ENCODE measurements at places on chromosomes 7 and 10.

DNA sequence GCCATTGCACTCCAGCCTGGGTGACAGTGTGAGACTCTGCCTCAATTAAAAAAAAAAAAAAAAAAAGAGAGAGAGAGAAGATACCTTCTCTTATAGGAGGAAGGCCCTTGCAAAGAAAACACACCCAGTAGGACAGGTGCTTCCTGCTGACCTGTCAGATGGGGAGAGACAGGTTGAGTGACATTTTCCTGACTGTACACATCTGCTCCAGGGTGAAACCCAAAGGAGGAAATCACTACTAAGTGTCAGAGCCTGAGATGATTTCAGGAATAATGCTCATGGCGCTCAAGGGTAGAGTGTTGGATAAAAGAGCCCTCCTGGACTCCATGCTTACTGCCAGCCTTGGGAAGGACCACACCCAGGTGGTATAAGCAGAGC is 1.7 kb upstream of the STN1 start:
- DNase-seq, result no peak

DNA sequence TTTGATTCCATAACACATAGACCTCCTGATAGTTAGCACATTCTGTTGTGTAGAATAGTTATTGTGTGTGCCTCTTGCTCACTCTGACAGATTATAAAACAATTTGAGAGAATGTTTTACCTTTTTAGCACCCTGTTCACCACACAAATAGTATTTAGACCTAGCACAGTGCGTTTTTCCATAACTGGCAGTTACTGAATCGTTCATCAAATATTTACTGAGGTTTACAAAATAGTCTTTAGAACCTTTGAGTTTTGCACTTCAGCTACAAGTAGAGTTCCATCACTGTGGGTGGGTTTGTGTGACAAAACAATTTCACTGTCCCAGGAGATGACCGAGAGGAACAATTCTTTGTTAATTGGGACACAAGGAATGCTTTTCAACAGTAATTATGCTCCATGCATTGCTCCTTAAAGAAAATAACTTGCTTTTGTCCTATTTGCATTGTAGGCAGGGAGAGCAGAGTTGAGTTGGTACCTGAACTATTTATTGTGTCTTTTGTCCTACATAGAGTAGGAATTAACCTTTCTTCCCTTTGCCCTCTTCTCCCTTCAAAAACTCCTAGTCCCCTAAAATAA is 62.3 kb downstream of the DNAH11 start:
- DNase-seq, result no peak

DNA sequence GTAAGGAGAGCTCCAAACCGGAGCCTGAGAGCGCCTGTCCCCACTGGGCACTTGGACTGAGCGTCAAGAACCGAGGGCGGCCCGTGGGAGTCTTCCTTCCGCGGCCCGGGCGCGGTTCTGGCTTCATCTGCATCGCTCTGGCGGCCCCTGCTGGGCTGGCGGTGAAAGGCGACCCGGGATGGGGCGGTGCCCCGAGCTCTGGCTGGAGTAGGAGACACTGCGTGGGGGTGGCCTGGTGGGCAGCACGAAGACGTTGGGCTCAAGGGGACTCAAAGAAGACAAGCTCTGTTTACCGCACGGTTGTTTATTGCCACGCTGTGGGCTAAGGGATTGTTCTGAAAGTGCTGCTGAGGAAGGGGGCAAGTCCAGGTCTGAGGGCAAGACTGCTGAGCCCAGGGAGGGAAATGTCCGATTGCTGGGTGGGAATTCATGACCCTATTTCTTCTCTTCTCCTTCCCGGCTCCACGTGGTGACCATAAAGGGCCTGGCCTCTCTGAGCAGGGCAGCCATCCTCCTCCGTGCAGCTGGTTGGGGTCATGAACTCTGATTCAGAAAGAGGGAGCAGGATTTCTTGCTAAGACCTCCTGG is 29.8 kb downstream of the PLAU start:
- DNase-seq, result peak; percentile 75

DNA sequence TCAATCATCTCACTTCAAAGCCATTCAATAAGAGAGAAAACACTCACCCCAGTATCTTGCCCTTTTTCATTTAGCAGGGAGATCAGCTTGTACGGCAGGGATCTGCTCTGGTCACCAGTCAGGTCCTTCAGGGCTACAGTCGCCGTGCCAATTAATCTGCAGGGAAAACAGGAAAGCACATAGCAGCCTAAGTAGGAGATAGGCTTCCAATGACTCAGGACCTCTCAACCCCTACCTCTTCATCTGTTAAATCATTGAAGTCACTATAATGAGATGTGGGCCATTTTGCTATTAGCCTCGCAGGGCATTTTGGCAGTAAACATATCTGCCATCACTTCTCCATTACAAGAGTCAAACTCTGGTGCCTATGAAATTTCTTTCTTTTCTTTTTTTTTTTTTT is 50.8 kb downstream of the MYOF start:
- no peak for DNase-seq

DNA sequence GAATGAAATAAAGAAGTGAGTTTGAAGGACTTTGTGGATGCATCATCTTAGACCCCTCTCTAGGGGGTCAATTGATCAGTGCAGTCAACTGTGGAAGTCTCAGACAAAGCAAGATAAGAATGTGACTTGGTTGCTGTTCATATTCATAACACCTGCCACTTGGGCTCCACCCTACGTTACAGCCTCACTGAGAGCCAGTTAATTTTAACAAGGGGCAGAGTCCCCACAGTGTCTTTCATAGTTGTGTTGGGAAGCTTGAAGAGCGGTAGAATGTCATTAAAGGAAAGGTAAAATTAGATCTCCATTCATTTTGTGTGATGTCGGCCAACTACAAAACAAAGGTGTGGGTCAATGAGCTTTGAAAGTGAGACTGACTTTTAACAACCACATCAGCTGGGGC is 442.1 kb upstream of the C7orf33 start:
- DNase-seq, result no peak

GRCh38 chr7:107917763-107918651 is 27.0 kb downstream of the DLD start:
- no peak for DNase-seq

- no peak for DNase-seq
Observed at GRCh38 chr7:138208142-138208570, 131.9 kb downstream of the AKR1D1 start.

GRCh38 chr7:141409801-141410329 is 141.3 kb upstream of the AGK start:
- DNase-seq, result no peak

GRCh38 chr7:131328377-131329175 is 900 bp downstream of the MKLN1 start:
- DNase-seq, result peak; percentile 43

DNA sequence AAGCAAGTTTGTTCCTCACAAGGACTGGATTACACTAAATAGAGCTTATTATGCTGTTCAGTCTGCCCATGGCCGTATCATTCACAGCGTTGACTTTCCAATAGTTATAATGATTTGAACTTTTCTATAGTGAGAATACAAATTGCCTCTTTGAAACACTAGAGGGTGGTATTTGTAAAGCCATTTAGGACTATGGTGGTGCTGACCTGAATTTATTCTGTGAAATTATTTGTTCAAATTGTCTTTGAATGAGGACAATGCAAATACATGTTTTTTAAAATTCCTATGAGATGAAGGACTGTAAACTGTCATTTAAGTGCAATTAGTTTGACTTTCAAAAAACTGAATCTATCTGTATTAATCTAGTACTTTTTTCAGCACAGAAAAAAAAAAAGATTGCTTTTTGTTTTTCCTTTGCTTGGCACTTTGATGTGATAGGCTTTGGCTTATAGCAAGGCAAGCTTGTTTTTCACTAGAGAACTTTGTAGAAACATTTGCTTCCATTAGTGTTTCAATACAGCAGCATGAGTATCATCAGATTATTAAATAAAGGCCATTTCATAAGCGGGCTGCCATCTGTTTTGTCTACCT is 122.7 kb upstream of the TMEM229A start:
- DNase-seq, result peak; percentile 27

DNA sequence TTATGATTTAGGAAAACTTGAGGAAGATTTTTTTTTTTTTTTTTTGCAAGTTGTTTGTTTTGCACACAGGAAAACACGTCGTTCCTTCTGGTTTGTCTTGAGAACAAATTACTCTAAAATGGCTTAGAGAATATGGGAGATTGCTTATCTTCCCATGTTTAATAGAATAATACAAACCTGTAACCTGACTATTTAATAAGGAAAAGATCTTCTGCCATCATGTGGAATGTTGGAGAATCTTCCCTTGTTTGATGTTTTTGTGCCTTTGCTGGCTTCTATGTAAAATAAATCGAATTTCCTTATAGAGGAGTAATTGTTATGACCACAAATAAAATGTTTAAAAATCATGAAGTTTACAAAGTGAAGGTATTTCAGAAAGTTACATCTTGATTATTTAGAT is 818.8 kb downstream of the GATA3 start:
- no peak for DNase-seq

GRCh38 chr10:30858499-30858898 is 173.2 kb downstream of the ZNF438 start:
- peak; percentile 12 for DNase-seq

GRCh38 chr10:30313579-30314350 is 35.3 kb downstream of the MTPAP start:
- no peak for DNase-seq

GRCh38 chr7:3162289-3162688 is 118.6 kb upstream of the CARD11 start:
- DNase-seq, result peak; percentile 11

GRCh38 chr10:117092386-117092785 is 45.7 kb downstream of the VAX1 start:
- no peak for DNase-seq

- peak; percentile 37 for DNase-seq
Observed at GRCh38 chr7:37971491-37971890, 51.1 kb downstream of the EPDR1 start.

DNA sequence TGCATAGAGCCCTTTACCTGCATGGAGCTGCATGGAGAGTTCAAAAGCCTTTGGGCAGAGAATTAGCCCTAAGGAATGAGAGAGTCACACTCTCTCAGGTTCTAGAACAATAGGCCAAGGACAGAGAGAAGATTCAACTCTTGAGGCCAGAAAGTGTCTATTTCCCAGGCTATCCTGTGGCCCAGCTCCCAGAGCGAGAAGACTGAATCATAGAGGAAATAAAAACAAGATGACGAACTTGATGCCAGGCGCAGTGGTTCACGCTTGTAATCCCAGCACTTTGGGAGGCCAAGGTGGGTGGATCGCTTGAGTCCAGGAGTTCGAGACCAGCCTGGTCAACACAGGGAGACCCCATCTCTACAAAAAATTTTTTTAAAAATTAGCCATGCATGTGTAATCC is 18.3 kb upstream of the PODXL start:
- peak; percentile 65 for DNase-seq

DNA sequence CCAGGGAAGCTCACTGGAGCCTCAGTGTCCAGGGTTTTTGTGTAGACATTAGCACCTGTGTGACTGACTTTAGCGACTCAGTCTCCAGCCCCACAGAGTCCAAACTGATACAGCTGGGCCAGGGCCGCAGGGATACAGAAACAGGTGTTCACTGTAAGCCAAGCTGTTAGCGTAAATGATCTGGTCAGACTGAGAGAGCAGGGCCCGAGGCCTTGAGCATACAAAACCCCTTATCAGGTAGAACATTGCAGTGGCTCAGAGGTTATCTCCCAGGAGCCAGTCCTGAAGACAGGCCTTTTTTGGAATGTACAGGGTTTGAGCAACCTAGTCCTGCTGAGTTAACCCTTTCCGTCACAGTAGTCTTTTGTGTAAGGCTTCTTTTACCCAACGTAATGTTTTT is 25.0 kb downstream of the LHPP start:
- DNase-seq, result no peak

DNA sequence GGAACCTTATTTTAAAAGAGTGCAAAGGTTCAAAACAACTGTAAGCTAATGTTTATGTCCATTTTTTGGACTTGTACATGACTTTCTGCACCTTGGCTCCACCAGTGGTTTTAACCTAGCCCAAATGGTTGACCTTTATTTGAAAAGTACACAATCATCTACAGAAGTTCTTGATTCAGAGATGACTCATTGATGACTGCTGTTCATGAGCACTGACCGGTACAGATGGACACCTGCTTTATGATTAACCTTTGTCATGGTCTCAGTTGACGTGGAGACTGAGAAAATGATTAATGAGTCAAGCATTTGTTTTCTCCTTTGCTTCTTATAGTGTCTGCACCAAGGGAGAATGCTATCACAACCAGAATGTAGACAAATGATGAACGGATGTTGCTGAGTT is 55.7 kb upstream of the PTER start:
- DNase-seq, result no peak

DNA sequence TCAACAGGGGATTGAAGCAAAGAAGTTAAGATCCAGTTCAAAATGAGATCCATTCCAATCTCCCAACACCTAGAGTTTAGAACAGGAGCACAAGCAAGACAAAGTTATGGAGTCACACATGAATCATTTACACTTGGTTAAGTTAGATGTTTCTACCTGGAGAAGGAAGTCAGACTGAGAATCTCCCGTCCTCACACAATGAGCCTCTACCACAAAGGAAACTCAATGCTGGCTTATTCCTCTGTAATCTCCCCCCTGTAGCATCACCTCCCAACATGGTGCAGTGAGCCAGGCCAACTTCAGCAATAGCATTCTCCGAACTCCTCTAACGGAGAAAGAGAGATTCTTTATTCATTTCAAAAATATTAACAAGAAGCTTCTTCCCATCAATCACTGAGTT is 82.2 kb downstream of the ELMO1 start:
- no peak for DNase-seq

DNA sequence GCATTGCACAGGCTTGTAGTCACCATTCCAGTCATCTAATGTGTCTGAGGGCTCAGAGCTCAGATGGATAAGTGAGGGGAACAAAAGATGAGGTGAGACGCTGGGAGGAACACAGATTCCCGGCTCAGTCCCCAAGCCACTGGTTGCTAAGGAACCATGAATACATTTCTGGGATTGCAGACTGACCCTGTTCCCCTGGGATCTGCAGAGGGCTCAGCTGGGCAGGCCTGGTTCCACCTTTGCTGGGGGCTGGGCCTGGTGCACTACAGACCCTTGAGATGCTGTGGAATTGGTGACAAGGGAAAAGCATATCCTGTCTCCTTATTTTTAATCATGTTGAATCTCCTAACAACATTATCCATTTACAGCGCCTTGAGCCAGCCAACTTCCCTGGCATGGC is 19.2 kb downstream of the ELFN1 start:
- no peak for DNase-seq

DNA sequence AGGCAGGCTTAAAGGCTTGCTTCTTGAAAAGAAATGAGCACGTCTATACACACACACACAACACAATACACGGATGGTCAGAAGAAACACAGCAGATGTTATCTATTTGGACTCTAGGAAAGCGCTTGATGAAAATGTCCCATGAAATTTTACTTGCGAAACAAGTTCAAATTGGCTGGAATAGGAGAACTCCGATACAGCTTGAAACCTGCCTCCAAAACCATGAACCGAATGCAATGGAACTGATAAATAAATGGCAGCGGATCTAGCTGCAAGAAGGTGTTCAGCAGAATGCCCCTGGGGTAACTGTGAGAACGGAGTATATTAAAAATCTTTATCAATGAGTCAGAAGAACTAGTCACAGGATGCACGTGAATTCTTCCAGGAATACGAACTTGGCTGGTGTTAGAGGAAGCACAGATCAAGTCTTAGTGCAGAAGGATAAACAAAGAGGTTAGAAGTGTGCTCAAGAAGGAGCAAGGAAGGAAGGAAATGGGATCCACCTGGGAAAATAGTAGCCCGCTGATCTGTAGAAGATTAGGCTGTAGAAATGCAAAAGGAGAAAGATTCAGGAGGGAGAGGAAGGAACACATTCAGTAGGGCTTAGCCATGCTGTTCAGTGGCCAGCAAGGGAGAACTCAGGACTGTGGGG is 142.0 kb upstream of the PRKCQ start:
- peak; percentile 93 for DNase-seq

- peak; percentile 6 for DNase-seq
Observed at GRCh38 chr7:89666136-89666835, 488.0 kb upstream of the STEAP1 start.

Measured in fibroblast of skin of back (primary cell).